ENCODE measurements at places on chromosomes 5 and 9. TPM values are rescaled to one million over a fixed set of nuclear protein-coding genes. Genes with fewer than 3 reads are reported as not detected.

DNA sequence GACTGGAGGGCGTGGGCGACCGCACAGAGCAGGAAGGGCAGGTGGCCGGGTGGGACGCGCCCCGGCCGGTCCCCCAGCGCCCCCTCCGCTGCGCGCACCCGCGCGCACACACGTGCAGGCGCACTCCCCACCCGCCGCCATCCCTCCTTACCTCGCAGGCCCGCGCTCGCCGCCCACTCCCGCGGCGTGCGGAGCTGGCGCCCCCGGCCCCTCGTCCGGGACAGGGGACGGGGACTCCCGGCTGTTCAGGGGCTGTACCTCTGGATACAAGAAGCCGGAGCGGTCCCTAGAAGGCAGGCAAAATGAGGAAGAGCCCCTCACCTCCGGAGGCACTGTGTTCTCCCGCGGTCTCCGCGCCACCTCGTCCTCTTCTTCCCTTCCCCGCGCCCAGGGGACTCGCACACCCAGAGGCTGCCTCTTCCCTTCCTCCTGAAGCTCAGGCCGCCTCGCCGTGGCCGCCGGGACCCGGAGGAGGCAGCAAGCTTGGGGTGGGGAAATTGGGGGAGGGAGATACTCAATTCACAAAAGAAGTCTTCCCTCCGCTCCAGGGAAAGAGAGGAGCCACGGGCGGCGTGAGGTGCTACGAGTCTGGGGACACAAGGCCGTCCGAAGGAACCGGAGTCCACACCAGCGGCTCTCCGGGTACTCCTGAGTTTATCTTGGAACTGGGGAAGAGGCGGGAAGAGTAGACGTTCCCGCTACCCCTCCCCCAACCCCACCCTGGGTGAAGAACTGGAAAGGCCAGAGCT, 1.4 kb upstream of the GABRB2 start:
- H3K4me3 ChIP-seq: peak overlapping the region; percentile 3
- peaks cover 43% of the 10 kb centered on the region for H3K27me3 ChIP-seq
- DNase-seq: no peak
- no peaks in the 10 kb centered on the region for H3K4me1 ChIP-seq

DNA sequence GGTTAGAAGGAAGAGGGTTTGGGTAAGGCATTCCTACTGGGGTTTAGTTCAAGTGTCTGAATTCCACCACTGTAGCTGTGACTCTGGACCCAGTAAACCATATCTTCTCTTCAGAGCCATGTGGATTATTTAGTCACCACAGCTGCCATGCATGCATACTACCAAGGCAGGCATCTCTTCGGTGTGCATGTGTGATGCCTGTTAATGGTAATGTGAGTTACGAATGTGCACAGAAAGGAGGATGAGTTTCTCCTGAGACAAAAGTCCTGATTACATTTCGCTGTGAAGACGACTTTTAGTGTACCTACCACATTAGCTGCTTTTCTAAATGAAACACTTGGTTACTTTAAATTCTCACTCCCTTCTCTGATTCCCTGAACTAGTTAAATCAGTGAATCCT, 9.3 kb downstream of the PBX3 start:
- no peak for DNase-seq
- no peak overlapping the region for H3K27ac ChIP-seq
- no peak overlapping the region for H3K4me3 ChIP-seq
- no peaks in the 10 kb centered on the region for H3K36me3 ChIP-seq
- H3K4me1 ChIP-seq: peaks cover 2% of the 10 kb centered on the region

DNA sequence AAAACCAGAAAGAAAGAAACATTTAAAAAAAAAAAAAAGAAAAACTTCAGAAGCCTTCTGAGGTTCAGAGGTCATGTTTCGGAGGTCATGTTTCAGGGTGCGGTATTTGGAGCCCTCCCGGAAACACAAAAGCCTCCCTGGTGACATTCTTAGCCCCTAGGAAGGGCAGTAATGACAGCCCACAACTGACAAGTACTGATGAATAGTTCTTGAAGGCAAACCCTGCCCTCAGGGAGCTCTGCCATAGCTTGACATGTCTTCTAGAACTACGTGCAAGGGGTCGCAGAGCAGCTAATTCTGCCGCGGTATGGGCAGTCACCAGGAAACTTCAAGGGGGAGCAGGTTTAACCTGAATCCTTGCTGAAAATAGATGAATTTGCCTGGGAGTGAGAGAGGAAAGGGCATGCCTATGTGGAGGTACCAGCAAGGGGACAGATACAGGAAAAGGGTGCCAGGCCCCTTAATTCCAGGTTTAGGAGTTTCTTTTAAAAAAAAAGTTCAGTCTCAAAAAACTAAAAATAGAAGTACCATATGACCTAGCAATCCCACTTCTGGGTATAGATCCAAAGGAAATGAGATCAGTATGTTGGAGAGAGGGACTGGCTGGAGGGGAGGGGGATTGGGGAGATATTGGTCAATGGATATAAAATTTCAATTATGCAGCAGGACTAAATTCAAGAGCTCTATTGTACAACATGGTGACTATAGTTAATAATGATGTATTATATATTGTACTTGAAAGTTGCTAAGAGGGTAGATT, 98.4 kb downstream of the C9orf152 start:
- no peak for DNase-seq
- no peak overlapping the region for H3K4me3 ChIP-seq
- peaks cover 26% of the 10 kb centered on the region for H3K4me1 ChIP-seq
- no peaks in the 10 kb centered on the region for H3K27me3 ChIP-seq
- H3K27ac ChIP-seq: no peak overlapping the region

The PLCXD3 gene
- 0.37 TPM for polyA plus RNA-seq

DNA sequence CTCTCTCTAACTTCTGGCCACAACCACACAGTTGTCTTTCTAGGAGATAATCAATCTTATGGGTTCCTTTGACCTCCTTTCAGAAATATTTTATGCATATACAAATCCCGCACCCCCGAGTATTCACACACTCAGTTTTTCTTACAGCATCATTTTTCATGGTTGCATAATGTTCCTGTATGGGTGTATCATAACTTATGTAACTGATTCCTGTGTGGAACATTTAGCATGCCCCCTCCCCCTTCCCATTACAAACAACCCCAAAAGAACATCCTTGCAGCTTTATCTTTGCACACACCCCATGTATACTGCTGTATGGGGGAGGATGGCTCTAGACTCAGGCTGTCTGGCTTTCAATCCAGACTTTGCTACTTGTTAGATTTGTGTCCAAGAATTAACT, 93.8 kb downstream of the PSD2 start:
- H3K4me3 ChIP-seq: no peak overlapping the region
- H3K27me3 ChIP-seq: peaks cover 41% of the 10 kb centered on the region
- DNase-seq: no peak
- H3K36me3 ChIP-seq: no peaks in the 10 kb centered on the region
- H3K4me1 ChIP-seq: no peaks in the 10 kb centered on the region

DNA sequence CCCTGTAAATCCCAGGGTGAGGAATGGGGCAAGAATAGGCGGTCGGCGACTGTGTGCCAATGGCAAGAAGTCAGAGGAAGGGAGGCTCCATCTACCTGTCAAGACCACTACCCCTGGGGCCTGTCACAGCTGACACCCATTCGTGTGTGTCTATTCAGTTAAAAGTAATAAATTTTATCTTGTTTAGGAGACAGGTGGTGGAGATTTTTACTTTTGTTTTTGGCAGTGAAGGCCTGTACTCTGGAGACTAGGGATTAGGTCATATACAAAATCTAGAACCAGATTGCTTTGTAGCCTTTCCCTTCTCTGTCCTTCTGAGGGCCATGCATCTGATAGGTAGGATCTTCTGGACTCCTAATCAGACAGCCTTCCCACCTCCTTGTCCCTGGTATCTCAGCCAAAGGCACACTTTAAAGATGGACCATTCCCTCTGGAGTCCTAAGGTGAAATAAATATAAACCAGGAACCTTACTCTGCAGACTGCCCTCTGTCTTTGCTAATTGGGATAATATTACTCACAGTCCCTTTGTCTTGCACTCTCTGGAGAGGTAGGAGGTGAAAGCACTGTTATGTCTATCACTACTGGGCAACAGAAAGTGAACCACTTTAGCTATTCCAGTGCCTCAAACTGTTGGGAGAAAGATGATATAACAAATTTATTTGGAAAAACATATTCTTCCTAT, 213.2 kb upstream of the ACTBL2 start:
- no peak for DNase-seq
- H3K36me3 ChIP-seq: no peaks in the 10 kb centered on the region
- H3K4me1 ChIP-seq: no peaks in the 10 kb centered on the region
- no peak overlapping the region for H3K4me3 ChIP-seq
- H3K27me3 ChIP-seq: no peaks in the 10 kb centered on the region

DNA sequence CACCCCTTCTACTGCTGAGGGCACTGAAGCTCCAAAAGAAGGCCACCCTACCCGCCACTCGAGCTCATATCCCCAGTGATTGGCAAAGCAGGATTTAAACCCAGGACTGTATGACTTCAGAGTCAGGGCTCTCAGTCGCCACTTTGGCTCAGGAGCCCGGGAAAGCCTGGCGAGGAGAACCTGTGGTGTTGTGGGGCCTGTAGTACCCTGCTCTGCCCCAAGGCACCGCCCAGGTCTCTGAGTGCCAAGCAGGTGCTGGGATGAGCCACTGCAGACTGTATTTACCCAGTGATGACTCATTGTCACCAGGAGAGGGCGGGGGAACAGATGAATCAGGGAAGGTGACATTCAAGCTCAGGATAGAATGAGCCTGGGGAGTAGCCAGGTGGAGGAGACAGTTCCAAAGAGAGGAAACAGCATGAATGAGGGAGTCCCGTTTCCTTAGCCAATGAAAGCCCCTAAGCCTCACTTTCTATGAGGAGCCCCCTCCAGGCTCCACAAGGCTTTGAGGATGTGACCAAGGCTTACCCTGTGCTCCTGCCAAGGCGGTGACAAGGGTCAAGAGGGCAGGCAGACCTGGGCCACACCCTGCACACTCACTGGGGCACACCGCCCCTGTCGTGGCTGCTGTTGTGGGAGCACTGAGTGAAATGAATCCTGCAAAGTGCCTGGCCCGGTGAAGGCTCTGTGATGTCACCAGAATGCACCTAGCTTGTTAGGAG, 17.8 kb upstream of the DPM2 start:
- peak; percentile 73 for DNase-seq
- H3K4me1 ChIP-seq: peaks cover 15% of the 10 kb centered on the region
- no peak overlapping the region for H3K4me3 ChIP-seq
- H3K27ac ChIP-seq: peak overlapping the region; percentile 33
- peaks cover 17% of the 10 kb centered on the region for H3K36me3 ChIP-seq

The SLC36A3 gene
- under 0.01 TPM for polyA plus RNA-seq

DNA sequence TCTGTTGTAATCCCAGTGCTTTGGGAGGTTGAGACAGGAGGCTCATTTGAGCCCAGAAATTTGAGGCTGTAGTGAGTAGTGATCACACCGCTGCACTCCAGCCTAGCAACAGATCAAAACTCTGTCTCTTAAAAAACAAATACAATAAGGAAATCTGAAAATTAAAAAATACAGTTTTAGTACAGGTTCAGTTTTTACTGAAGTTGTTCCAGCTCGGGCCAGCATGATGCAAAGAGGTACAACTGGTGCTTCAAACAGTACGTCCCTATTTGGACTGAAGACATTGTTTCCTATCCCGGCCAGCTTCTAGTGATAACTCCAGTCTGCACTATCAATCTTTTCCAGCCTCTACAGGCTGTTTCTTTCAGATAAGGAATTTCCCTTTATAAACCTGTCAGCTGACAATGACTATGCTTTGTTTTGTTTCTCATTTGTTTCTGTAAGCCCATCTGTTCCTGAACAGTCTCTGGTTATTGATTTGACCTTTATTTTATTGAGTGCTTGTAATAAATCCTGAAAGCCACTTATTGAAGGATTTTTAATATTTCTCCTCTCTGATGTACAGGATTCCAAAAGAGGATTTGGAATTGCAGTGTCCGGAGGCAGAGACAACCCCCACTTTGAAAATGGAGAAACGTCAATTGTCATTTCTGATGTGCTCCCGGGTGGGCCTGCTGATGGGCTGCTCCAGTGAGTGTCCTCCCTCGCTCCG, 41.9 kb downstream of the TJP2 start:
- no peak for DNase-seq
- H3K27me3 ChIP-seq: no peaks in the 10 kb centered on the region
- no peaks in the 10 kb centered on the region for H3K4me1 ChIP-seq

The OLFML2A gene
- 3.1 TPM for polyA plus RNA-seq

DNA sequence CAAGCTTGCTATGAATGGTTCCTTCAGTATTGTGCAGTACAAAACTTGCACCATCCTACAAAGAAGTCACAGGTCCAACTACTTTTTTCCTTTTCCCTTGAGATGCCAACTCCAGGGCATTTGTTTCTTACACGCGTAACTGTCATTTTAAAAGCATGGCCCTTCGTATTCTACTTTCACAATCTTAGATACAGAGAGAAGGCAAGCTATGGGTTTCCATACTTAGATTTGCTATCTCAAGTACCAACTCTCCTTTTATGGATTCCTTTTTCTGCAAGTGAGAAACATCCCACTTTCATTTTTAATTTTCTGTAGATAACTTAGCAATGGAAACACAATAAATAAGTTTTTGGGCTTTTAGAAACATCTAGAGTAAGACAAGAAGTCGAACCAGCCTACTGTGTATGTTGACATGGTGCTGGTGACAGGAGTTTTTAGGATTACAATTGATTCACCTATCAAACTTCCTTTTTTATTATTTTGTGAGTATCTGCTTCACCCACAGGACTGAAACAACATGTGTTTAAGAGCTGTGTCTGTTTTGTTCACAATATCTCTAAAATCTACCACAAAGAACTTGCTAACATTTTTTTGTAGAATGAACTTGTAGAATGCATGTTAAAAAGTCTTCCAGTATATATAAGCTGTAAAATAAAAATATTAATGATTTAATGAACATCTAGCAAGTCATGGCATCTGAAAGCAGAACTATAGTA, 124.1 kb downstream of the FAM174A start:
- no peak overlapping the region for H3K4me3 ChIP-seq
- H3K27ac ChIP-seq: no peak overlapping the region
- DNase-seq: no peak
- H3K27me3 ChIP-seq: no peaks in the 10 kb centered on the region
- no peaks in the 10 kb centered on the region for H3K4me1 ChIP-seq
- H3K36me3 ChIP-seq: no peaks in the 10 kb centered on the region

GRCh38 chr5:8050616-8051175, 181.7 kb downstream of the MTRR start:
- H3K27me3 ChIP-seq: no peaks in the 10 kb centered on the region
- no peaks in the 10 kb centered on the region for H3K36me3 ChIP-seq

- H3K36me3 ChIP-seq: peaks cover 33% of the 10 kb centered on the region
- no peaks in the 10 kb centered on the region for H3K4me1 ChIP-seq
- H3K27me3 ChIP-seq: no peaks in the 10 kb centered on the region
- no peak overlapping the region for H3K27ac ChIP-seq
Observed at GRCh38 chr9:136430588-136431234, 8.9 kb downstream of the INPP5E start.

DNA sequence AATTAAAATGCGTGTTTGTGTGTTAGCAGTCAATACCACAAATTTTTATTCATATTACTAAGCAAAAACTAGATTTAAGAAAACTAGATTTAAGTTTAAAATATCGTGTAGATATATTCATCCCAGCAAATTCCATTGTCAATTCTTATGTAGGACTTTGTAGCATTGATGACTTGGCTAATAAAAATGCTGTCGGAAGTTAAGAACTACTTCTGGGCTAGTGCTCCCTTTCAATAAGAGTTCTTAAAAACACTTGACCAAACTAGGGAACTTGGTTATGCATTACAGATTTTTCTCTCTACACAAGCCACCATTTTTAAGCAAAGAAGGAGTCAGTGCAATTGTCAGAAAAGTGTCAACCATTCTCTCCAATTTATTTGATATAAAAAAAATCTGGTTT, 68.7 kb upstream of the RAD23B start:
- no peak overlapping the region for H3K4me3 ChIP-seq
- H3K27me3 ChIP-seq: no peaks in the 10 kb centered on the region
- DNase-seq: no peak
- no peak overlapping the region for H3K27ac ChIP-seq

The ANKRD18A gene
- polyA plus RNA-seq: 9.2 TPM

Measured in thymus (tissue), 14 donors.